Iris pigment epithelial cell (primary cell): ENCODE measurements at places on chromosomes 4 and X.

- peak; percentile 95 for DNase-seq
Observed at GRCh38 chr4:127856813-127857447, 23.8 kb upstream of the PLK4 start.

DNA sequence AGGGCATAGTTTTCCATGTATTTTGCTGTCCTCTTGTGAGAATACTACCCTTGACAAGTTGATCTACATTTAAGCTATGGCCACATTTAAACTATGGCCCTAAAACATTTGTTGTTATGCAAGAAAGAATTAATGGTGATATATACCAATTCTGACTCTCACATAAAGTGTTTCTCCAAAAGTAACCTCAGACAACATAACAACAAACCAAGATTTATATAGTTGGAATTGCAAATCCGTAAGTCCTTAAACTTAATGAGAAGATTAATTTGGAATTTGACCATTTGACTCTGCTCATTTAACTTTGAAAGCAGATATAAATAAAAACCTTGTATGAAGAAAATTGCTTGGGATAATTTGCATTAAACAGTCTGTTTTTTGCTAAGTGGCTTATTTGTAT lies 38.9 kb downstream of the RUFY3 start:
- no peak for DNase-seq

DNA sequence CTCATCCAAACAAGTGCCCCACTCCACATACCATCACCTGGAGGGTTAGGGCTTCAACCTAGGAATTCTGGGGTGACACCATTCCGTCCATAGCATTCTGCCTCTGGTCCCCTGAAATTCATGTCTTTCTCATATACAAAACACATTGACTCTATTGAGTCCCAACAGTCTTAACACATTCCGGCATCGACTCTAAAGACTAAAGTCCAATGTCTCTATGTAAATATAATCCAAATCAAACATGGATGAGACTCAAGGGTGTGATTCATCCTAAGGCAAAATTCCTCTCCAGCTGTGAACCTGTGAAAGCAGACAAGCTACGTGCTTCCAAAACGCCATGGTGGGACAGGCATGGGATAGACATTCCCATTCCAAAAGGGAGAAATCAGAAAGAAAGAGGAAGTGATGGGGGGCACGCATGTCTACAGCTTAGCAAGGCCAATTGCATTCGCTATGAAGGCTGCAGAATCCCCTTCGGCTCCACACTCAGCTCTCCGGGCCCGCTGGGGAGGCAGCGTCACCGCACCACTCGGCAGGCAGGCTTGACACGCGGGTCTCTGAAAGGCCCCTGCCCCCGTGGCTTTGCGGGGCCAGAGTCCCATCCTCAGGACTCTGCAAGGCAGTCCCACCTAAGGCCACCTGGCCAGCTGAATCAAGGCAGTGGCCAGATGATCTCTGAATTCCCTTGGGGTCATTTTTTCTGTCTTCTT lies 53.2 kb downstream of the ADRA2C start:
- DNase-seq = no peak

DNA sequence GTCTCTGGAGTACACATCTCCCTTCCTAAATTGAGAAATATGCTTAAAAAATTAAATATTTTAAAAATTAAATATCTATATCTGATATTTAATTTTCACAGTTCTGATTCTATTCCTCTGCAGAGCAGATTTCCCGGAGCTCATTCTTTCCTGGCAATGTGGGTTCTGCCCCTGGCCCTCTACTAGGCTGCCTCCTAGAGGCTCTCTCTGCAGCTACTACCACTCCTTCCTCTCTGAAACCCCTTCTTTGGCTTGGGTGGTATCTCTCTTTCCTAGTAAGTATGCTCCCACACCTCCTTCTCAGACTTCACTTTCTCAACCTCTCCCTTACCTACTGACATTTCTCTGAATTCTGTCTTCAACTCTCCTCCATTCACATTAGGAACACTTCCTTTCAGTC lies 45.3 kb downstream of the RPGR start:
- DNase-seq = no peak

DNA sequence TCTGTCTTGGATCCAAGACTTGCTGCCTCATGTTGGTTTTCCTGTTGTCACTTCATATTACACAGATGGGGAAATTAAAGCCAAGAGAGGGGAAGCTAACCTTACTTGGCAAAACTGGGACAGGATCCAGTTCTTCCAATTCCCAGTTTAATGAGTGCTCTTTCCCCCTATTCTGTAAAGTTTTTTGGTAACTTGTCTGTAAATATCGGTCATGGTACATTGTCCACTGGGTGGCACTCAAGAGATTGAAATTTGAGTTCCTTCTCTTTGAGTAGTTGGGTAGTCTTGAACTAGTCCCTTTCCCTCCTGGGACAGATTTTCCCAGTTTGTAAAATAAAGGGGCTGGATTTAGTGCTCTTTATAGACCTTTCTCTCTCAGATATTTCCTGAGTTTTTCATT lies 12.4 kb upstream of the EOLA2 start:
- peak; percentile 61 for DNase-seq

DNA sequence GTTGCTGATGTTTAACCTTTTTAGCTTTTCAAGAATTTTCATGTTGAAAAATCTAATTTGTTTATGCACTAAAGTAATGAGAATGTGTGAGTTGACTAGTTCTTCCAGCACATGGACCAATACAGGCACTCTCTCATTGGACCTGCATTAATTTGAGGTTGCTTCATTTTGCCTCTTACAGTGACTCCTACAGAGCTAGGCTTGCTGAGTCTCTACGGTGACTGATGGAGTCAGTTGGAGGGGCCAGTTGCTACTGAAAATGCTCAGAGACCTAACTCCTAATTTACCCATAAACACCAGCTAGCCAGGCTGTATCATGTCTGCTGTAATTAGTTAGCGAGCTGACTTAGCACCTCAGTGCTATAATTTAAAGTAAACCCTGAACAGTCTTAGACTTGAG lies 10.9 kb downstream of the MTHFD2L start:
- no peak for DNase-seq
